ENCODE measurements at places on chromosomes 2 and 18.

DNA sequence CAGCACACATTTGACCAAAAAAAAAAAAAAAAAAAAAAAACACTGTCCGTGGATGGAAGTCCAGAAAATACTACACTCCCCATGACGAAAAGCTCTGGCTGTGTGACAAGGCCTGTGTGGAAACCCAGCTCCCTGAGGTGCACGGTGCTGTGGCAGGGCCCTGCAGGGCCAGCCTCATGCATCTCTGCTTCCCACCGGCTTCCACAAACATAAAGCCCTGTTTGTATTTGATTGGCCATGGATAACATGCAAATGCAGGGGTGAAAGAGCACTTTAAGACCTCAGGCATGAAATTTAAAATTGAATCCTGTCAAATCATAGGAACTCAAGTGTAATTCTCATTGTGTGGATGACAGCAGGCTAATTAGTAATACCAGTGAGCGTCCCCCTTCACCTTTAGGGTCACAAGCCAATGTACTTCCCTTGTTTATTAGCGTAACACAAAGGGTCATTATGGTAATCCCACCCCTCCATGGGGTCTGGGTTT, 757.2 kb downstream of the GALR1 start:
- no peak for DNase-seq

DNA sequence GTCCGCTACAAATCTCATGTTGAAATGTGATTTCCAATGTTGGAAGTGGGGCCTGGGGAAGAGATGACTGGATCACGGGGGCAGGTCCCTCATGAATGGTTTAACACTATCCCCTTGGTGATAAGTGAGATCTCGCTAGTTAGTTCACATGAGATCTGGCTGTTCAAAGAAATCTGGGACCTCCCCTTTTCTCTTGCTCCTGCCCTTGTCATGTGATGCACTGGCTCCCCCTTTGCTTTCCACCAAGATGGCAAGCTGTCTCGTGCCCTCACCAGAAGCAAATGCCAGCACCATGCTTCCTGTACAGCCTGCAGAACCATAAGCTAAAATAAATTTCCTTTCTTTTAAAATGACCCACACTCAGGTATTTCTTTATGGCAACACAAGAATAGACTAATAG, 57.3 kb upstream of the C2orf15 start:
- no peak for DNase-seq

- DNase-seq = no peak
Observed at GRCh38 chr2:458425-458815, 170.5 kb upstream of the ALKAL2 start.

DNA sequence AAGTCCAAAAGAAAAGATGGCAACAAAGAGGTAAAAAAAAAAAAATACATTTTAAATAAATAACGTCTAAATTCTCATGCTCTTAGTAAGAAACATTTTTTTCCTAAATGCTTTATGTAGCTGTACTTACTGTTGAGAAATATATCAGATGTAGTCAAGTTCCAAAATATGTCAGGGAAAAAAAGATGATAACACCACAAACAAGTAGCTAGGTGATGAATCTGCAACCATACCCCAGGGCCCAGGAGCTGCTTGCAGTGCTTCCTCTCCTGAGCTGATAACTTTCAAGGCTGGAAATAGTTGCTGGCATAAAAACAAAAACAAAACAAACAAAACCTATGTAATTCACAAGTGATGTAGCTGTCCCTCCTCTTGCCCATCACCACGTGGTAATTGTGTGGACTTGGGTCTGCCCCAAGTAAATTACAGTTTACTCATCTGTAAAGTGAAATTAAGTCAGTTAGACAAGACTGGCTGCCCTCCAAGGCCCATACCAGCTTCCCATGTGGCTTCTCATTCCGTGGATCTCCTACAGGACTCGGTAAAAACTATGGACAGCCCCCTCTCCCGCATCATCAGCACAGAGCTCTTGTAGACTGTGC, 82.6 kb downstream of the SP100 start:
- no peak for DNase-seq

GRCh38 chr2:154698721-154699574, 453 bp downstream of the KCNJ3 start:
- no peak for DNase-seq

GRCh38 chr2:20796374-20796791, 26.5 kb downstream of the LDAH start:
- DNase-seq = no peak

DNA sequence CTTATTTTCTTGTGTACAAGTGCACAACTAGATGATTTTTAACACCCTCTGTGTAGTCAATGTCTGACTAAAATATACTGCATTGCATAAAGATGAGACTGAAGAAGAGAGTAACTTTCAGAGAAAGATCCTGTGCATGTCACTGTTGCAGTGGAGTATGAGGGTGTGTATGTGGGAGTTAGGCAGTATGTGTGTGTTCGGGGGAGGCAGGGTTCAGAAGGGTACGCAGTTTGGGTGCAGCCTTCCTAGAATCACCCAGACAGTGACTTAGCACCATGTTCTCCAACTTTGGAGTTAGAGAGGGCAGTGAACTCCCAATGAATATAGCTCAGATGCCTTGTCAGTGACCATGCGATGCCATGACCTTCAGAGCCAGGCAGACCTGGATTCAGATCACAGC, 84.6 kb downstream of the LRATD1 start:
- no peak for DNase-seq

- no peak for DNase-seq
Observed at GRCh38 chr2:430291-431040, 142.6 kb upstream of the ALKAL2 start.

- DNase-seq = no peak
Observed at GRCh38 chr2:241049739-241050623, 51.6 kb downstream of the SNED1 start.

- DNase-seq = no peak
Observed at GRCh38 chr2:172147944-172148650, 45.4 kb upstream of the DLX2 start.

DNA sequence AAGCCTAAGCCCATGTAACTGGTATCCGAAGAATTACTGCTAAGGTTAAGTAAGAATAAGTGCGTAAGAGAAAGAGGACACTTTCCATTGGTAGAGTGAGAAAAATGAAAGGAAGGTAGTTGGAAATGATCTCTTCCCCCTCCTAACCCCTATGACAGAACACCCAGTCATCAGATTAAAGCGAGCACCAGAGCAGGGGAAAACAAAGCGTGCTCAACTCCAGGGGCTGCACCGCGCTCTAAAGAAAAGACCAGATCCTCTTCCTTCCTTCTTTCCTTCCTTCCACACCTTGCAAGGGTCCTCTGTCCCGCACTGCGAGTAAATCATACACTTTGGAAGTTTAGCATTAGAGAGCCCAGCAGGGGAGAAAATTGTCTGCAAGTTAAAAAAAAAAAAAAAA, 971 bp upstream of the CDH7 start:
- DNase-seq = no peak

DNA sequence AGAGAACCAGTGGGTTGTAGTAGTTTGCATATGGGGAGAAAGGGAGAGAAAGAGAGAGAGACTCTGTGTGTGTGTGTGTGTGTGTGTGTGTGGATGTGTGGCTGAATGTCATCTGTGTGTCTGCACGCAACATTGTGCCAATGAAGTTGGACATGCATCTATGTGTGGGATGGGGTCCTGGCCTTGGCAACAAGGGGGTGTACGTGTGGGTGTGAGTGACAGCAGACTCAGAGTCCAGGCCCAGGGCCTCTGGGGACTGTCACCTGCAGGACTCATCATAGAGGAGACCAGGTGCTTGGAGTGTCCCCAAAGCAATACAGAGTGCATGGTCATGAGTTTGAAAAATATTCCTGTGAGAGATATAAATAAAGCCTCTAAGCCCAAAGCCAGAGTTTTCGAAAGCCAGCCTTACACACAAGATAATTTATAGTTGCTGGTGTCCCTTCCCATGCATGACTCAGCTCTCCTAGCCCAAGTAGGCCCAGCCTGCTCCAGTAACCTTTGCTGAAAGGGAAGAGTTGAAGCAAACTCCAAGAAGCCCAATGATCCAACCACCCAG, 59.9 kb downstream of the TNP1 start:
- DNase-seq = no peak

DNA sequence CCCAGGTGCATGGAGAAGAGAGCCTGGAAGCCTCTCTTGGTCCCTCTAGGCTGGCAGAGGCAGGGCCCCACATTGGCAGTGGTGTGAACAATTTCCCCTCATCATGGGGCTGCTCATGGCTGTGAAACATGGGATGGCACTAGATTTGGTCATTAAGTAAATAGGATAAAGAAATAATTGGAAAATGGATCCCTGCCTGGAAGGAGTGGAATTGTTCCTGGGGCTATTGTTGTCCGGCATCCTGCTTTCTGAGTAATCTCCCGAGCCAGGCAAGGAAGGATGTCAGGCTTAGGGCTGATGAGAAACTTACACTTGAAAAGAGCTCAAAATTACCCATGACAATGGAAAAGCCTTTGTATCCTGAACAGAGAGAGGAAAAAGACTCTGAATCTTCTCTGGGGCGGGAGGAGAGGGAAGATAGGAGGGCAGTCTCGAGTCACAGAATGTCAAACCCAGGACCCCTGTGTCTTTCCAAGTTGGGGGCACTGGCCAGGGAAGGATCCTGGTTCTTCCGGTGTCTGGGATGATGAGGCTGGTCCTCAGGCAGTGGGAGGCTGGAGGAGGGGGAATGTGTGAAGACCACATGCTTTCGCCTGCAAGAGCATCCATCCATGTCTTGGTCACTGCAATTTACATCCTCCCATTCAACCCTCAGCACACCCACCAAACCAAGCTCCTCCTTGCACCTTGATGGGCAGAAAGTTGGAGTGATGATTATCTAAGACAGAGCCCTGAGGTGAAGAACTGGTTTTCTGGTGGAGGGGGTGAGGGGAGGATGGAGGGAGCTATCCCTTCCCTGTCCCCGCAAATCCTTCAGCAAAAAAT, 27.1 kb upstream of the STEAP3 start:
- DNase-seq = no peak

- DNase-seq = no peak
Observed at GRCh38 chr2:237480988-237481525, 6.0 kb upstream of the MLPH start.

DNA sequence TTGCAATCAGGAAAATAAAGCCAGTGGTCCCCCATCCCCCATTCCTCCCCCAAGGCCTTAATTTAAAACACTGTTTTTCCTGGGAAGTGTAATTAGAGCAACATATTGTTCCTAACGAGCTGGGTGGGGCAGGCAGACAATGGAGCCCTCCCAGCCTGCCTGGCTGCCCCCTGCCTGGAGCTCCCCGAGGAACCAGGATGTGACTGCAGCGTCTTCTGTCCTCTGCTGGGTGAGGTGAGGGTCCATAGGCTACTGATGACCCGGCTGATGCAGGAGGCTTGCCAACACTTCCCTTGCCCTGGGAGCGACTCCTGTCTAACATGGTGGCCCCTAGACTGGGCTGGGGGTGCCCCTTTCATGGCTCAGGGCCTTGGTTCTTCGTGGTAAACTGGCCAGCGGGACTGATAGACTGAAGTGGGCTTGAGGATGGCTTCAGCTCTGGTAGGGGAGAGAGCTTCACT, 152.4 kb downstream of the DYSF start:
- DNase-seq = no peak

DNA sequence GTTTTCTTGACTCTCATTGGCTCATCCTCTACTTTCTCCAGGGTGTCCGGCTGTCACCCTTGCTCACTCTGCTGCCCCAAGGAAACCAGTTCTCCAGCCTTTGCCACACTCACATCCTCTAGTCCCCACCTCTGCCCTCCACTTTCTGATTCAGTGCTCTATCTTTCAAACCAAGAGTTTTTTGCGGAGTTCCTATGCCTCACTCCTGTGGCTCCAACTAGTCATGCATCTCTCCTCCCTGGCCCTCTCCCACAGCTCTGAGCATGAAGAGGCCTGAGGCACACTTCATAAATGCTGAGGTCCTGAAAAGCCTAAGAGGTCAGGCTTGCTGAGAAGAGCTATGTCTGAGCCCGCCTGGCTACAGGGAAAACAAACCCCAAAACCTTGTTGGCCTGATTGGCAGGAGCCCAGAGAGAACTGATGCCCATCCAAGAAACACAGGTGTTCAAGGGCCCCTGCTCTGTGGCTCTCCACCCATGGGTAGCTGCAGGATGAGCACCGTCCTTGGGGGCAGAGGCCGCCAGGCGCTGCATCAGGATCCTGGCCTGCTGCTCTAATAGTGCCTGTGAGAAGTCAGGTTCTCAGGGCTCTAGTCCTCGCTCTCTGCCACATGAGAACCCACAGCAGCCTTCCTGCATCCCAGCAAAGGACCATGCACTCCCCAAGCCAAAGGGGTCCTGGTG, 42.1 kb downstream of the HS1BP3 start:
- DNase-seq = no peak

DNA sequence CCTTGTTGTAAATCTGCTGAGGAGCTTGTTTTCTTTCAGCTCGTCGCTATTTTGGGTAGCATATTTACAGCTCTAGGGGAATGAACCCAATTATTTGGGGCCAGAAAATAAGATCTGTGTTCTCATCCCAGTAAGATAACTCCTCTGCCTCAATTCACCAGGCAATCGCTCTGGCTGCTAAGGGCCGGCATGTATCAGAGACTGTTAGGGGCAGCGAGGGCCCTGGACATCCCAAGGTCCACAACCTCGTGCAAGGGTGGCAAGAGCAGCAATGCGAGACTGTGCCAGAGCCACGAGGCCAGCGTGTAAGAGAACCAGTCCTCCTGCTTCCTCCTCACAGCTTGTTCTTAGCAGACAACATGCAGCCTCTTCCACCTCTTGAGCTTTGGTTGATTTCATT, 66.1 kb downstream of the DDX1 start:
- no peak for DNase-seq

- DNase-seq = no peak
Observed at GRCh38 chr2:161975062-161975812, 98.8 kb downstream of the DPP4 start.

- DNase-seq = no peak
Observed at GRCh38 chr2:106530866-106531265, 43.7 kb downstream of the CD8B2 start.

- no peak for DNase-seq
Observed at GRCh38 chr18:4254840-4255239, 200.3 kb downstream of the DLGAP1 start.

- no peak for DNase-seq
Observed at GRCh38 chr18:9612215-9612830, 2.0 kb downstream of the PPP4R1 start.

DNA sequence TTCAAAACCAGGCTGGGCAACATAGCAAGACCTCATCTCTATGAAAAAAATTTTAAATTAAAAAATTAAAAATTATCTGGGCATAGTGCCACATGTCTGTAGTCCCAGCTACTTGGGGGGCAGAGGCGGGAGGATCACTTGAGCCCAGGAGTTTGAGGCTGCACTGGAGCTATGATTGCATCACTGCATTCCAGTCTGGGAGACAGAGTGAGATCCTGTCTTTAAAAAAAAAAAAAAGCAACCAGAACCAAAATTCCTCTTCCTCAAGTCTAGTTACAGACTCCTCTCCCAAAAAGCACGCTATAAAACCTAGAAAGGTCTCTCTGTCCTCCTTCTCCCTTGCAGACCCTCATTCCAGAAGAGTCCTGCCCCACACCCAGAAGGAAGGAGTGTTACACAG, 23.9 kb downstream of the TNFAIP6 start:
- no peak for DNase-seq

Data from cortex of kidney (tissue), 1 donor.